ENCODE measurements at places on chromosomes 7 and 10.

- no peak for ATAC-seq
These were observed 56.0 kb downstream of the CSGALNACT2 start for GRCh38 chr10:43194266-43194665.

GRCh38 chr7:18293759-18294158 is 201.8 kb upstream of the HDAC9 start:
- no peak for ATAC-seq

DNA sequence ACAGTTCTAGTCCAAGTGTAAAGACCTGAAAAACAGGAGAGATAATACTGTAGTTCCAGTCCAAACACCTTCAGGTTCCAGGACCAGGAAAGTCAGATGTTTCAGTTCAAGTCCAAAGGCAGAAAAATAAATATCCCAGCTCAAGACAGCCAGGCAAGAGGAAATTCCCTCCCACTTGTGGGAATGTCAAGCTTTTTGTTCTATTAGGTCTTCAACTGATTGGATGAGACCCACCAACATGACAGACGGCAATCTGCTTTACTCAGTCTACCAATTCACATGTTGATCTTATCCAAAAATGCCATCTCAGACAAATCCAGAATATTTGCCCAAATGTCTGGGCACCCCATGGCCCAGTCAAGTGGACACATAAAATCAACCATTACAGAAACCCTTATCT is 33.1 kb downstream of the SEMA3D start:
- no peak for ATAC-seq

- ATAC-seq, result no peak
These were observed 244.2 kb upstream of the IGFBP3 start for GRCh38 chr7:46165276-46165675.

DNA sequence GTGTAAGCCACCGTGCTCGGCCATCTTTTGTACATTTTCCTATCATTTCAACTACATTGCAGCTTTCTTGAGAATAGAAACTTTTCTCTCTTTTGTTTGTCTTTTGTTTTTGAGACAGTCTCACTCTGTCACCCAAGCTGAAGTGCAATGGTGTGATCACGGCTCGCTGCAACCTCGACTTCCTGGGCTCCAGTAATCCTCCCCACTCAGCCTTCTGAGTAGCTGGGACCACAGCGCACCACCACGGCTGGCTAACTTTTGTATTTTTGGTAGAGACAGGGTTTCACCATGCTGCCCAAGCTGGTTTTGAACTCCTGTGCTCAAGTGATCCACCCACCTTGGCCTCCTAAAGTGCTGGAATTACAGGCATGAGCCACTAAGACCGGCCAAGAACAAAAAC is 31.3 kb upstream of the DAGLB start:
- no peak for ATAC-seq

GRCh38 chr10:27399871-27400270 is 104.2 kb upstream of the RAB18 start:
- ATAC-seq, result no peak

GRCh38 chr7:19020711-19021110 is 96.7 kb downstream of the TWIST1 start:
- no peak for ATAC-seq

DNA sequence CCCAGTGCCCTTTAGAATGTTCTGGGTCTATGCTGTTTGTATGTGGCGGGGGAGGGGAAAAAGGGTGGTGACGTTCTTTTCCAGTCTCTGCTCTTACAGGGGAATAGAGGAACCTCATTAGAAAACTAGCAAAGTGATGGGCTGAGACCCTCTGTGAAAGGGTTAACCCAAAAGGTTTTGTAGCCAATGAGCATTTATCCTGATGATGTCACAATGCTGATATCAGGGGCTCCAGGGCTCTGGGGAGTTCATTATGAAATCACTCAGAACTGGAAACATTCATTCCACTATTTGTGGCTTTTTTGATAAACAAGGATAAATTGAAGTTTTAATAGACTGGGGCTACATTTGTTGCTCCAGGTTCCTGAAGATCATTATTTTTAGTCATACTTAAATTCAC is 71.7 kb downstream of the ARID5B start:
- no peak for ATAC-seq

- ATAC-seq, result no peak
These were observed 51.6 kb downstream of the SLIT1 start for GRCh38 chr10:97134110-97134509.

- ATAC-seq, result no peak
These were observed 28.0 kb downstream of the ABRAXAS2 start for GRCh38 chr10:124829447-124830115.

DNA sequence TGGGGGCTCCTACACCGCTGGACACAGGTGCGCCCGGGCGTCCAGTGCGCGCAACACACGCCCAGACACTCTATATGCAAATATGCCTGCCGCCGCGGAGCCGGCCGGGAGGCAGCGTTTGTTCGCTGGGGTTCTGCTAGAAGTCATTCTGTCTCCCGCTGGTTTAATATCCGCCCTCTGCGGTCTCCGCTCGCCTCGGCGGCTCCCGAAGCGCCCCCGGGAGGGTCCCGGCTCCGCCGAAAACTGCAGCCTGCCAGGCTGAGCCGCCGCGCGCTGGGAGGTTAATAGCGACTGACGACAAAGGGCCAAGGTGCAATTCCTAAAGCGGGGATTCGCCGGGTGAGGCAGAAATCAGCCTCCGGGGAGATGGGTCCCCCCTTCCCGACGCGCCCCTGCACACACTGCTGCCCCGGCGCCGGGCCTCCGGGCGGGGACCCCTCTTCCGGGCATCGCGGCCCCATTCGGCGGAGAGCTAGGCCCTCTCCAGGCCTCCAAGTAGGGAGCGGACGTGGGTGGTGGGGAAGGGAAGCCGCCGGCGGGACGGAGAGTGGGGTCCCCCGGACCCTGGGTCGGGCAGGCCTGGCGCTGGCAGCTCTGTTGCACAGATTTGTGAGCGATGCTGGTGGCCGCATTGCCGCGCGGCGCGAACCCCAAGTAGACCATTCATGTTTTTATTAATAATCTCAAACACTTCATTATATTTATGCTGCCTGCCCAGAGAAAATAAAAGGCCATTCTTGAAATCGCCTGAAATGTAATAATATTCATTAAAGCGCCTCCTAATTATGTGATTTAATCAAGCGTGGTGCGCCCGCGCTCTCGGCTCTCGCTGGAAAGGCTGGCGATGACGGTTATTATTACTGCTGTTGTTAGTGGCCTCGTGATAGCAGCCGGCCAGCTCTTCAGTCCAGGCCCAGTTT is 9.1 kb downstream of the EN2 start:
- no peak for ATAC-seq

DNA sequence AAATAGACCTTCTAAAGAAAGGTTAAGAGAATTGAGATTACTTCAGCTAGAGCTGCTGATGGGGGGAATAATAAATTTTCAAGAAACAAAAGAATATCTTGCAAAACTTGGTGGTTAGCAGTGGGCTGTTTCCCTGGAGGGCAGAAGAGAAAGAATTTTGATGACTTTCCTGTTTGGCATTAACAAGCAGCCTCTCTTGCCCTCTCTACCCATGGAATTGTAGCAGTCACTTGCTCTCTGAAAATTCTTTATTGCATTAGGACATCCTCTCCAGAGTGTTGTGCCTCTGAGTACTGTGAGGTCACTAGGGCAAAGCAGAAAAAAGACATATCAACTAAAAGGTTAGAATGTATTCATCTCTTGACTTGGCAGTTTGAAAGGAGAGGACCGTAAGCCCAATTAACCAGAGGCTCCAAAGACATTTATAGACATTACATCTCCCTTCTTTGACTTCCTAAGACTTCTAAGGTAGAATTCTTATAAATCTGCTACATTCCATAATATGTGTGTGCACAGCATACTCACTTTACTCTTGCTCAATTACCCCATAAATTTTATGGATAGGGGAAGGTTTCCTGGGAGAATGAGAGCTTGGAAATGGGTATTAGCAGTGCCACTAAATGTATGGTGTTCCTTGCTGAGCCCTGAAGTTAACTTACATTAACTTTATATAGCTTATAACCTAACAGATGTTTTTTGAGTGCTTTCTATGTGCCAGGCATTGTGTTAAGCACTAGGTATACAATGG is 215.3 kb downstream of the KIF20B start:
- ATAC-seq, result no peak

- ATAC-seq, result no peak
These were observed 256.4 kb downstream of the ABCA13 start for GRCh38 chr7:48427671-48428070.

DNA sequence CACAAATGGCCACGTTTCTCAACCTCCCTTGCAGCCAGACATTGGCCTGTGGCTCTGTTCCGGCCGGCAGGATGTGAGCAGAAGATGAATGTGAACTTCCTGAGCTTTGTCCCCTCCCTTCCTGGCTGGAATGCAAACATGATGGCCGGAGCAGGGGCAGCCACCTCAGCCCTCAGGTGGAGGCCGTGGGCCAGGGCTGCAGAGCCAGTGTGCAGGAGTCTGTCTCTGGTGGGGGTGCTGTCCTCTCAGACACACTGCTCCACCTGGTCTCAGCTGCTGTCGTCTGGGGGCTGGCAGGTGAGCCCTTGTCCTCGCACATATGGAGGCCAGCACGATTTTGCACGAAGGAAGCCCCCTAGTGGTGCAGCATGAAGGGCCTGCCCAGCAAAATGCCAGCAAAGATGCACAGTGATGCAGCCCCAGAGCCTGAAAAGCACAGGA is 25.3 kb upstream of the PWWP2B start:
- ATAC-seq, result no peak

DNA sequence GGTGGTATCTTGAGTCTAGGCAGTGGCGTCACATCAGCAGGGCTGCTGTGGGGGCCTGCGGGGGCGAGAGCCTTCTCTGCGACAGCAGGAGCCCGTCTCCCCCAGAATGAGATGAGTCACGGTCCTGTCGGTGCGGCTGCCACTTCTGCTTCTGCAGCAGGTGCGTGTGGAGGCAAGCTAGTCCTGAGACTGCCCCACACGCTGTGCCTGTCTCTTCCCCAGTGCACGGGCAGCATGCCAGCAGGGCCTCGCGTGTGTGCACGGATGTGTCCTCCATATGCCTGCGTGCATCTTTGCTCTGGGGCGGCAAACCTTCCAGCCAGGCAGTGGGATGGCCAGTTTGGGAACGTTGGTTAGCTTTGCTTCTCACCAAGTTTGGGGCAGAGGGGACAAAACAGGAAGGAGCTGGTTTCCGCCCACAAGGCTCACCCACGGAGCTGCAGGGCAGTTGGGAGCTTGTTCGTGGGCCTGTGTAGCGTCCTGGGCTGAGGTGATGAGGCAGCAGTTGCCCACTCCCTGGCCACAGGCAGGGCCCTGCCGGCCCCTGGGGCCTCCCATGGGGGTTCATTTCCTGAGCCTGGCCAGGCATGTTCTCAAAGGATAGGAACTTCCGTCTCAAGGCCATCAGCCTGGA is 60.8 kb upstream of the PPIF start:
- ATAC-seq, result peak; percentile 96
